ENCODE measurements at places on chromosomes 3 and 15.

DNA sequence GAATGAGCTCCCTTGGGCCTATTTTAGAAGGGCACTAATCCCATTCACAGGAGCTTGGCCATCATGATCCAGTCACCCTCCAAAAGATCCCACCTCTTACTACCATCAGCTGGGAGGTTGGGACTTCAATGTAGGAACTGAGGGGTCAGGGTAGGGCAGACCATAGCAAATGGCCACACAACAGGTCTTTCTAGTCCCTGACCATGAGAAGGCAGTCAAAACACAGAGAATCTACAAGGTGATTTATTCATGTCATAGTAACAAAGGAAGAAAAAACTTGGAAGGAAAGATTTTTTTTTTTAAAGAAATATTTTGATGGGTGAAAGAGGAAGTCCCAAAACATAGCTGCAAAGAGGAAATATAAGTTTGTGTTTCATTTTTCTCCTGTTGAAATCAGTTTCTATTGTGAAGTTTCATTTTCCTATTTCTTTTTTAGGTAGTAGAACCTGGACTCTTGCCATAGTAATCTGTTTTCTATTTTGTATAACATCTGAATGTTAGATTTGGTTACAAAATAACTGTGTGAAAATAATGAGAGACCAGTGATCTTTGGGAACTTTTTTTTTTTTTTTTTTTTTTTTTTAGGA, 23.5 kb upstream of the TNFSF10 start:
- DNase-seq = no peak

- DNase-seq = no peak
Measured at GRCh38 chr3:171093462-171093861, 66.9 kb upstream of the SLC2A2 start.

DNA sequence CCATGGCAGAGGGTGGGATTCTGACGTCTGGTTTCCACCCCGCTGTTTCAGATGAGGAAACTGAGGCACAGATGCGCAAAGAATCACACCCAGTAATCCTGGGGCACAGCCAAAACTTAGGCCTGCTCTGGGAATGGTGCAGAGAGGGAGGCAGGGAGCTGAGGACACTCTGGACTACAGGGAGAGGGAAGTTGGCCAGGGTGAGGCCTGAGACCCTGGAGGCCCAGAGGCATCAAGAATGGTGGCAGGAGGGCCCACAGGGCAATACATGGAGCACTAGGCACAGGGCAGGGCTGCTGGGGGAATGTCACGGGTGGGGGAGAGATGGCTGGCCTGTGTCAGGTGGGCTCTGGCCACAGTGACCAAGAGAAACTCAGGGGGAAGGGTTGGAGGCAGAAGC, 63.6 kb downstream of the TLE3 start:
- DNase-seq = no peak

- no peak for DNase-seq
Measured at GRCh38 chr3:102224171-102224570, 210.6 kb upstream of the ZPLD1 start.

DNA sequence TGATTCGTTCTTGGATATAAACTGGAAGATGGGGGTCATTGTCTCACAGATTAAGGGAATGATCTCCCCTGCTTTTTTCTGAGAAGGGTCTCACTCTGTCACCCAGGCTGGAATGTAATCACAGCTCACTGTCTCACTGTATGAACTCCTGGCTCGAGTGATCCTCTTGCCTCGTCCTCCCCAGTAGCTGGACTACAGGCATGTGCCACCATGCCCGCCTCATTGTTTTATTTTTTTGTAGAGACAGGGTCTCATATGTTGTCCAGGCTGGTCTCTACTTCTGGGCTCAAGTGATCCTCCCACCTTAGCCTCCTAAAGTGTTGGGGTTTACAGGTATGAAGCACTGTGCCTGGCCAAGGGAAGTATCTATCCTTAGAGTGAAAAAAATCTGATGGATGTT, 5.4 kb downstream of the OXSR1 start:
- DNase-seq = no peak

DNA sequence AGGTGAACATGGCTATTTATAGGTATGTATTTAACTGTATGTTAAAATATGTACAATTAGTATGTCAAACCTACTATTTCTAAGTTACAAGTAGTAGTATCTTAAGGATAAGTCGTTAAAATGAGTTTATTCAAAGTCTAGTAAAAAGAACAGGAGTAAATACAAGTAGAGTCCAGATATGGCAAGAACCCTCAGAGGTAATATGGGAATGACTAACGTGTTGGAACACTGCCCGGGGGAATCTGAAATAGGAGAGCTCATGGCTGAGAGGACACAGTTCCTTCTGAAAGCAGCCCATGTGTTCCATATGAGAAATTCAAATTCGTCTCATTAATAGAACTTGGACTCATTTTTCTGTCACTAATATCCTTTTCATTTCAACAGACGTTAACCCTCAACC, 158.8 kb downstream of the CLSTN2 start:
- DNase-seq = no peak

- no peak for DNase-seq
Measured at GRCh38 chr3:117964814-117965213, 1069.8 kb downstream of the IGSF11 start.
